ENCODE measurements at places on chromosomes 3 and 15. TPM values are rescaled to one million over a fixed set of nuclear protein-coding genes. Genes with fewer than 3 reads are reported as not detected.

GRCh38 chr15:55856506-55857164 lies 113.7 kb upstream of the PRTG start:
- H3K27ac ChIP-seq = no peak overlapping the region
- no peak for DNase-seq
- peaks cover 7% of the 10 kb centered on the region for H3K36me3 ChIP-seq

DNA sequence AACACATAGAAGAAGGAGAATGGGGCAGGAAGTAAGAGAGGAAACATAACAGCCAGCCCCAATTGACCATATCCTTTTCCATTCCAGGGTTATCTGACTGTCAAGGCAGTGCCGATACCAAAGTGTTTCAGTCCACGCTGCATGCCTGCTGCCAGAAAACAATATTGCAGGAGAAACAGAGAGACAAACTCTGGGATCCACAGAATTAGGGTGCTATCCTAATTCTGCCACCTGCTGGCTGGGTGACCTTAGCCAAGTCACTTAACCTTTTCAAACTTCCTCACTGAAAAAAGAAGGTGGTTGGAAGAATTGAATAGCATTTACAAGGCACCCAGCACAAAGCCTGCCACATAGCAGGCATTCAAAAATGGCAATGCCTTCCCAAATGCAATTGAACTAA lies 32.0 kb downstream of the GLB1 start:
- no peaks in the 10 kb centered on the region for H3K27me3 ChIP-seq
- H3K4me1 ChIP-seq = no peaks in the 10 kb centered on the region
- no peak overlapping the region for H3K27ac ChIP-seq
- no peak overlapping the region for H3K4me3 ChIP-seq
- no peaks in the 10 kb centered on the region for H3K36me3 ChIP-seq

GRCh38 chr3:18208856-18209255 lies 216.3 kb downstream of the SATB1 start:
- no peak overlapping the region for H3K27ac ChIP-seq
- no peak for DNase-seq
- no peaks in the 10 kb centered on the region for H3K4me1 ChIP-seq
- H3K27me3 ChIP-seq = no peaks in the 10 kb centered on the region

GRCh38 chr3:170809007-170809974 lies 60.7 kb downstream of the RPL22L1 start:
- no peak overlapping the region for H3K27ac ChIP-seq

Gene GPR87
- total RNA-seq = 37.8 TPM

DNA sequence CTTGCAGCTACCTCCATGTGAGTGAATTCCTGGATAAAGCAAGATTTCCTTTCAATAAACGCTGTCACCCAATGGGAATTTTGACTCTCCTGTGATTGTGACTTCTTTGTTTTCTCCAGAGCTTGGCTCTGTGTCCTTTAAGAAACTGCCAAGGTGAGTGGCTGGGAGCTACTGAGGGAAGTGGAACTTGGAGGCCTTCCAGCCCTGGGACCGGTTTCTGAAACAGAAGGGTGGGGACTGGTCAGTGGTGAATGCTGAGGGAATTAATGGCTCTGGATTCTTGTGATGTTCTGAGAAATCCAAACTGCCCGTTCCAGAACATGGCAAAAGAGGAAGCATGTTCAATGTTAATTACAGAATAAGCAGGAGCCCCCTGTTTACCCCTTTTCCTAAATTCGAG lies 41.1 kb upstream of the MYZAP start:
- H3K36me3 ChIP-seq = peaks cover under 1% of the 10 kb centered on the region
- H3K27me3 ChIP-seq = no peaks in the 10 kb centered on the region
- H3K4me3 ChIP-seq = no peak overlapping the region
- DNase-seq = no peak
- H3K4me1 ChIP-seq = peaks cover 15% of the 10 kb centered on the region

Measured in esophagus squamous epithelium (tissue), 5 donors.